ENCODE measurements at places on chromosomes 7 and 10.

DNA sequence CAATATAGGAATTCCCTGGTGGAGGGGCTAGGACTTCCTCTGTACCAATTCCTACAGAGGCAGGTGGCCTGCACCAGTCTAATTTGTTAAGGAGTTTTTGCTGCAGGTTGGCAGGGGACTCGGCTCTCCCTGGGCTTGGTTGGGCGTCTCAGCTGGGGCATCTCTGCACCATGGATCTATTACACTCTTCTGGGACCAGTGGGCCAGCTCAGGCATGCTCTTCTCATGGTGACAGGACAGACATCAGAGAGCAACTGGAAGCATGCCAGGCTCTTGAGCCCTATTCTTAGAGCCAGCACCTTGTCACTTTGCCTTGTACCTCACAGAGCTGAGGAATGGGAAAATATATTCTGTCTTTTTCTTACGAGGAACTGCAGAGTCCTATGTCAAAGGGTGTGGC lies 74.6 kb downstream of the SH2D4B start:
- DNase-seq: no peak

- no peak for DNase-seq
Measured at GRCh38 chr10:63588436-63589167, 67.4 kb downstream of the REEP3 start.

DNA sequence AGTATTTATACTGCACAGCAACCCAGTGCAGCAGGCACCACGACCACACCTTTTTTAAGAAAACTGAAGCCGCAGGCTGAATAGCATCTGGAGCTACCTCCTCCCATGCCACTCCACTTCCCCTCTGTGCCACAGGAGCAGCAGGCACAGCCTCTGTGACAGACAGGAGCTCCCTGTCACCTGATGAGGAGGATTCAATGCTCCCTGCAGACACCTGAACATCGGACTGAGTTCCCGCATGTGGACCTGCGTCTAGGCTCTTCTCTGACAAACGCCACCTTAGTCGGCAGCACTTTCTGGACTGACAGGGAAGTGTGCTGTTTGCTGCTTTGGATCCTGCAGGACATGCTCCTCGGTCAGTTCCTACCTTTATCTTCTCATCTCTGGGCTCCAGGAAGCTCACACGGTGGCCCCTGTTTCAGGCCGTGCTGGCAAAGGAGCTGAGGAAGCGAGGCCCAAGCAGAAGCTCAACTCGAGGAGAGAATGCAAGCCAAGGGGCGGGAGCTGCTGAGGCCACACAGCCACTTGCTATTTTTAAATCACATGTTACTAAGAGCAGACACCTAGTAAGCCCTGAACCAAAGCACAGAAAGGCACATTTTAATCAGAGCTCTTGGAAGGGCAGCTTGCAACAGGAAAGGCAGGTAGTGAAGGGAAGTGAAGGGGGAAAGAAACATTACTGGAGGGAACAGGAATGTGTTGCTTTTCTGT lies 56.6 kb downstream of the VOPP1 start:
- DNase-seq: no peak

GRCh38 chr10:99628923-99629624 lies 8.8 kb upstream of the SLC25A28 start:
- no peak for DNase-seq

DNA sequence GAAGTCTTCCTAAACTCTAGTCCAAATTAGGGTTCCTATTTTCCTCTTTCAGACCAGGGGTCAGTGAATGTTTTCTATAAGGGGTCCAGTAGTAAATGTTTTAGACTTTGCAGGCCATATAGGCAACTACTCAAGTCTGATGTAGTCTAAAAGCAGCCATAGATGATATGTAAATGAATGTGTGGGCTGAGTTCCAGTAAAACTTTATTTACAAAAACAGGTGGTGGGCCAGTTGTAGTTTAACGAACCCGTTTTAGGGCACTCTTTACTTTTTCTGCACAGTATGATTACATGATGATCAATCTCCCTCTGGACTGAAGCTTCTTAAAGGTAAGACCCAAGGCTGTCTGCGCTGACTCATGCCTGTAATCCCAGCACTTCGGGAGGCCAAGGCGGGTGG lies 243.6 kb downstream of the CAMK1D start:
- no peak for DNase-seq

DNA sequence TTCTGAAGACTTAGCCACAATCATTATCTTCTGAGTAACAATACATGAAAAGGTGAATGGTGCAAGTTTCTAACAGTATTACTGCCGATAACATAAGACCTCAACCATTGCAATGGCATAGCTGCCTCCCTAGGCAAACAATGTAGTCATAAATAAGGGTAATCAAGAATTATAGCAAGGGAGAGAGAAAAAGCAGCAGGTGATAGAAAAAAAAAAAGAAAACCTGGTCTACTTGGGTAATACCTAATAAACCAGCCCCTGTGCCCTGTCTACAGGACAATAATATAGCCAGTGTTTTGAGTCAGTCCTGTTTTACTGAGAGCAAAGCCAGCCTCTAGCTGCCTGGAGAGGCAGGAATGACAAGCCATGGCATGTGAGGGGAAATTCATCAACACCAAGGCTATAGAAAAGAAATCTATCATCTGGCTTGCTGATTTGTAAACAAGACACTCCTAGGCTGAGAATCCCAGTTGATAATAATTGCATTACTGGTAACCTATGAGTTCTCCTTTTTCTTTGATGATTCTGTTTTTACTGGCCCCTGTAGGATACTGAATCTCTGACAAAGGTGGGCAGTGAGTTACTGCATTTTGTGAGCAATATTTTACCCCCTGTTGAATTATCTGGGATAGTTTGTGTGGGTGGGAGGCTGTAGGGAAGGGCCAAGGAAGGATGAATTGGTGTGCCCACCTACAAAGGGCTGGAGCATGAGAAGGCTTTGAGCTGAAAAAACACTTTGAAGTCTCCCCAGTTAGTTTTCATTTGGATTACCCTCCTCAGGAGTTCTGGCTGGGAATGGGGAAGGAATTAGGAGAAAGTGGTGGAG lies 1.7 kb upstream of the WEE2 start:
- DNase-seq: no peak

- DNase-seq: no peak
Measured at GRCh38 chr7:158061884-158062656, 525.6 kb downstream of the PTPRN2 start.

GRCh38 chr7:38838725-38839385 lies 70.1 kb downstream of the VPS41 start:
- no peak for DNase-seq

DNA sequence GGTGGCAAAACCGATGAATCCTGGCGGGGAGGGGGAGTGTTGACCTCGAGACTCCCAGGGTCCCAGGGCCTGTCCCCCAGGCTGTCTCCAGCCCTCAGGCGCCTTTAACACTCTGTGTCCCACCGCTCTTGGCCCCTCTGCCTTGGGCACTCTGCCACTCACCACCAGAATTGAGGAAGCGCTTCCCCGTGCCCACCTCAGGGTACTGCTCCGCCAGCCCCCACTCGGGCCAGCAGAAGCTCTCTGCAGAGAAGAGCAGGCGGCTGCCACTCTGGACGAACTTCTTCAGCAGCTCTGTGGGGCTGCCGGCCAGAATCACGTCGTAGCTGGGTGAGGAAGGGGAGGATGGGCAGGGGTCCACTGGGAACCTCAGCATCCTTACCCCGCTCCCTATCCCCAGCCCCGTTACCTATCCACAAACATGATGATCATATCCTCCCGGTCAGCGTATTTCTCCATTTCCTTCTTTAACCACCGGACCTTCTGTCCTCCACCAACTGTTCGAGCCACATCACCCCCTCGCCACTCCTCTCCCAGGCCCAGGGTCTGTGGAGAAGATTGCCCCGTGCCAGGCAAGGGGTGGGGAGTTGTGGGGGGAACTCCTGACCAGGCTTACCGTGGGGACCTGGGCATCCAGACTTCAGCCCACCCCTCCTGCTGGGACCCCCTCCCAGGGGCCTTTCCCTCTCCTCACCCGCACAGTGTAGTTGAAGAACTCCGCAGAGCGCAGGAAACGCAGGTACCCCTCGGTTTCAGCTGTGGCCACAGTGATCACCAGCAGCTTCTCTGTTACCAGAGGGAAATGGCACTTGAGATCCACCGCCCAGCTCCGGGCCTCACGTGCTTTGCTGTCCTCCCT lies 1.2 kb downstream of the PLOD3 start:
- DNase-seq: no peak

DNA sequence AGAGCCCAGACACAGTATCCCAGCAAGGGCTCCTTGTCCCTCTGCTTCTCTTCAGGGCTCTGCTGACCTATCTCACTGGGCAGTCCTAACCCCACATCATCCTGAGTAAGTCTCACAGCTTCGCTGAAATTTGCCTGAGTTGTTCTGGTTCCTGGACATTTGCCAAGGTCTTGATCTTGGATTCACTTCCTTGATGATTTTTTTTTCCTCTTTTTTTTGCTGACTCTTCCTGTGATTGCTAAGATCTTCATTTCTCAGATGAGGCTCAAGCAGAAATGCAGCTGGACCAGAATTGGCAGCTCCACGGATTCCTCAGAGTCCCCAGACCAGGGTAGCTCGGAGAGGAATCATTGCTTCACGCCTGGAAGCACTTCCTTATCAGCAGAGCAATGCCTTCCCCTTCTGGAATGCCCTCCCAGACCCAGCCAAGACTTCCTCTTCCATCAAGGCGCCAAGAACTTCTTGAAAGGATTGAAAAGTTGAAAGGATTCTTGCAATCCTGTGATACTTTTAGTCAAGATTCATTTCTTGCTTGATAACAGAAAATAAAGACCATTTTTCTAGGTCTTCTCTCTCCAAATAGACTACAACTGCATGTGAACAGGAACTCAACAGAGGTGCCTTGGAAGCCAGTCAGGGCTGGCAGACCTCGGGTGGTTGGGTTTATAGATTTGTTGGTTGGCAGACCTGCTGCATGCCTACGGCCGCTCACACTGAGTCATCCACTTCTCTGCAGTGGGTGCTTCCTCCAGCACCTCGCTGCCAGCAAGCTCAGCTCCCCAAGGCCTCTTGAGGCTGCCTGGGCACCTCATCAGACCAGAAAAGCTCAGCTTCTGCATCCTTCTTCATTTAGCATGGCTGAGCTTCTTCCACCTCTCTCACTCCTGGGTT lies 8.8 kb upstream of the AFAP1L2 start:
- DNase-seq: peak; percentile 80

GRCh38 chr7:24441314-24442027 lies 131.8 kb upstream of the PALS2 start:
- DNase-seq: no peak

DNA sequence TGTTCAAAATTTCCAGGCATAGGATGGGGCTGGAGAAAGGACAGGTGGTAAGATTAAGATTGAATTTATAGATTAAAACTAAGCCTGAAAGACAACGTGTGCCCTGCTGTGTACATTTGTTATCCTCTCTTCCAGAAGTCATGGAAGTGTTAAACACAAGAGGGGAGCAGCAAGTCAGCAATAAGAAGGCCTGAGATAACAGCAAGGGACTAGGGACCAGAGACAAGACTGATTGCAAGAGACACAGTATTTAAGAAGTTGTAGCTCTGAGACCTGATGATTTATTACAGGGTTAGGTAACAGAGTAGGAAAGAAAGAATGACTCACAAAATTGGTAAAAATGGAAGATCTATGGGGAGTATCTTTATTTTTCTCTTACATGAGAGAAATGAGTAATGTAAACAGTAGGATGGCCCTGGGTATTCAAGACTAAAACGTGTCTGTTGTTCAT lies 55.7 kb upstream of the COL1A2 start:
- no peak for DNase-seq

GRCh38 chr10:24518411-24518810 lies 205.3 kb downstream of the ARHGAP21 start:
- no peak for DNase-seq

GRCh38 chr10:100858747-100859483 lies 53.8 kb upstream of the SLF2 start:
- no peak for DNase-seq

- no peak for DNase-seq
Measured at GRCh38 chr7:130345136-130345535, 520 bp downstream of the CPA5 start.

- DNase-seq: no peak
Measured at GRCh38 chr7:133024596-133024995, 57.3 kb downstream of the CHCHD3 start.

GRCh38 chr7:51867117-51867516 lies 550.5 kb upstream of the COBL start:
- DNase-seq: no peak

- DNase-seq: no peak
Measured at GRCh38 chr10:48684792-48685623, at the start of gene WDFY4. WDFY4 (plus strand) TSS chr10:48684873; CDS start chr10:48709733, 24,860 bp downstream.

DNA sequence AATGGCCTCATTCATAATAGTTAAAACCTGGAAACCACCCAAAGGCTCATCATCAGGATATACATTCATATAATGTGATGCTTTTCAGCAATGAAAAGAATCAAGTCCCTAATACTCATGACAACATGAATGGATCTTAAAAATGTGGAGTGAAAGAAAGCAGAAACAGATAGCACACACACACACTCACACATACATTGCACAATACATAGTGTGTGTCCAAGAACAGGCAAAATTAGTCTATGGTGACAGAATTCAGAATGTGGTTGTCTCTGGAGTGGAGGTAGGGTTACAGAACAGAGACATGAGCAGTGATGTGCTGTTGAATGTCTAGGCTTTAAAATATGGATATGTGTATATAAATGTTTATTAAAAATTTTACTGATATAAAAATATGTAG lies 419.9 kb upstream of the PCDH15 start:
- no peak for DNase-seq

DNA sequence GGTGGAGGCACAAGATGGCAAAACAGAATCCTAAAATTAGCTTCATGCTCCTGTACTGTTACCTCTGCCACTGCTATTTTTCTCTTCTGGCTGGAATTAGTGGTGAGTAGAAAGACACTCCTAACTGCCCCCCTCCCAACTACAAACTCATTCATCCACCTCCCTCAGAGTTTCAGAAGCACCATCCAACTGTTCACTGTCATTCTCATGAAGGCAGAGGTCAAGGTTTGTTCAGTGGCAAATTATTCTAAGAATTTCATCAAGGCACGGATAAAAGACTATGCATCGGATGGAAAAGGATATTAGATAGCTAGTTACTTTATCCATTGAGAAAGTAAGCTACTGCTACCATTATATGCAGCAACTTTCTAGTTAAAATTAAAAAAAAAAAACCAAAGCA lies 59.7 kb downstream of the LRGUK start:
- peak; percentile 2 for DNase-seq
